ENCODE measurements at places on chromosomes 3 and 15.

DNA sequence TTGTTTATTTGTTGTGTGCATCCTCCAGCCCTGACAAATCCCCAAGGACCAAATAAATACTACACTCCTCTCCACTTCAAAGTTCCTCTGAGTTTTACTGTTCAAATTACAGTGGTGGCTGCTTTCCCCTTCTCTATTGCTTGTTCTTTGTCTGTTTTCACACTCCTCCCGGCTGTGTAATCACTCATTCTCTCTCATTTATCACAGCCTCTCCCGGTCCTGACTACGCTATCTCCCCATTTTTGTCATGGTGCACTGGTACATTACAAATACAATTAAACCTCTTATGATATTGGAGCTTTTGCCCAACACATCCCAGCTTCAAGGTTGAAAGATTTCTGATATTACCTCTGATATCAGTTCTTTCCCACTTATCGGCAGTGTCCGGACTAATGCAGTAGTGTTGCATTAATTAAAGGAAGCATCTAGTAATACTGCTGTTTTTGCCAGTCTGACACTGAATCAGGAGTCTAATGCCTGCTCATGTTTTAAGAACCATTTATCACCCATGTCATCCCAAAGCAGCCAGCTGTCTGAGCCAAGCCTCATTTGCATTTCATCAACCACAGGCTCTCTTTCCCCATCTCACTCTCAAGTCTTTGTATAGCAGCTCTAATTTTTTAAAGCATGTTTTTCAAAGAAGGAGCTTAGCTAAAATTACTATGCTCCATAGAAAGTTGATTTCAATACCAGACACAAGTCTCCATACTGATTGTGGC lies 740.5 kb downstream of the ROBO2 start:
- DNase-seq: no peak

DNA sequence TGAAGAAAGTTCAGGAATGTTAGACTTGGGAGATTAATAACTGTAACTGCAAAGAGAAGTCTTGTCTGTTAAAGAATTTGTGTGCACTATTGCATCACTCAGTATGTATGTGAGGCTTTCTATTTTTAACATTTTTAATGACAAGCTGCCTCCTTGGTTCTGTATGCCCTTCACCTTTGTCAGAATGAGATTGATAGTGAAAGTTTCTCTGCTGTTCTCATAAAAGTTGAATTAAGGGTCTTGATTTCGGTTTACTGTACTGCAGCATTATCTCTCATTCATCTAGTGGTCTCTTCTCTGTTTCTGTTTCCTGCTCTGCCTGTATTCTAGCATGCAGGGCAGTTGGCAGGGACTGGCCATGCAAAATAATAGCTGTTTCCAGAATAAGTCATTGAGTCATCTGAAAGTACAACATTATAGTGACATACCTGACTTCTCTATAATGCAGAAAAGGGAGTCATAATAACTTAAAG lies 454.9 kb downstream of the IL5RA start:
- DNase-seq: no peak

DNA sequence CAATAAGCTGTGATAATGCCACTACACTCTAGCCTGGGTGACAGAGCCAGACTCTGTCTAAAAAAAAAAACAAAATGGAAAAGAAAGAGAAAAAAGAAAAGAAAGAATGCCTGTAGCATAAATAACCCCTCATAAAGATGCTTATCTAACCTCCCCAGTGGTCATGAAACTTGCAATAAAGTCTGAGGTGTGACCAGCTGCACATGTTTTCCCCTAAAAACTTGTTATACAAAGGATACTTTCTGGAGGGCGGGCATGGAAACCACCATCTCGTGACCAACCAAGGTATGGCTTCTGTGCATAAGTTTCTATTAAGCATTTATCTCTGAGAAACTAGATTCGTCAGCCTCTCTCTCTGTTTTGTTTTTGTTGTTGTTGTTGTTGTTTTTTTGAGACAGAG lies 21.8 kb downstream of the CCDC32 start:
- no peak for DNase-seq

GRCh38 chr3:30426293-30426993 lies 180.0 kb upstream of the TGFBR2 start:
- no peak for DNase-seq

Measured in endothelial cell of umbilical vein (primary cell).